Fibroblast of villous mesenchyme (primary cell): ENCODE measurements at places on chromosomes 5 and 9. TPM values are rescaled to one million over a fixed set of nuclear protein-coding genes. Genes with fewer than 3 reads are reported as not detected.

LHX2 gene
- not detected in 2 replicates for total RNA-seq

RHOBTB3 gene
- 370 and 720 TPM in 2 replicates for total RNA-seq

IGFBPL1 gene
- total RNA-seq, result 0.32 TPM in 1 of 2 replicates, not detected in the other

SMIM32 gene
- total RNA-seq, result not detected in 2 replicates

NMRK1 gene
- total RNA-seq, result 8.6 and 11.9 TPM in 2 replicates

LEAP2 gene
- total RNA-seq, result under 0.01 and 0.32 TPM in 2 replicates

CDO1 gene
- 0.32 and 2.6 TPM in 2 replicates for total RNA-seq

MSANTD3 gene
- 71.5 and 82.9 TPM in 2 replicates for total RNA-seq

SEPTIN8 gene
- total RNA-seq, result 43.5 and 51.4 TPM in 2 replicates

PCDHB13 gene
- under 0.01 and 0.32 TPM in 2 replicates for total RNA-seq

TAF1L gene
- total RNA-seq, result under 0.01 TPM in 1 of 2 replicates, not detected in the other

SPATA31C1 gene
- not detected in 2 replicates for total RNA-seq

ASPN gene
- total RNA-seq, result 1.6 and 3.9 TPM in 2 replicates

TXNDC8 gene
- not detected in 2 replicates for total RNA-seq

TUSC1 gene
- total RNA-seq, result 6.9 and 12.2 TPM in 2 replicates

MXD3 gene
- total RNA-seq, result 7.7 and 9.1 TPM in 2 replicates

CDX1 gene
- total RNA-seq, result under 0.01 and 0.64 TPM in 2 replicates

OR1J2 gene
- 0.32 and 0.43 TPM in 2 replicates for total RNA-seq

ANKRD31 gene
- under 0.01 and 0.32 TPM in 2 replicates for total RNA-seq

SLC36A1 gene
- total RNA-seq, result 10.4 and 12.2 TPM in 2 replicates

OR1Q1 gene
- total RNA-seq, result not detected in 2 replicates

PCDHGB2 gene
- total RNA-seq, result 2.3 and 2.6 TPM in 2 replicates

MARCHF11 gene
- total RNA-seq, result not detected in 2 replicates

ENC1 gene
- 50.3 and 72.1 TPM in 2 replicates for total RNA-seq

GNA14 gene
- 1.3 and 6.5 TPM in 2 replicates for total RNA-seq

BICD2 gene
- 37.4 and 40.6 TPM in 2 replicates for total RNA-seq

DND1 gene
- 0.32 TPM in 1 of 2 replicates, not detected in the other for total RNA-seq

COL15A1 gene
- 1.7 and 19.0 TPM in 2 replicates for total RNA-seq

PALM2AKAP2 gene
- total RNA-seq, result 24.5 and 31.5 TPM in 2 replicates

EPB41L4B gene
- under 0.01 and 0.32 TPM in 2 replicates for total RNA-seq

SGCD gene
- total RNA-seq, result 13.8 and 15.1 TPM in 2 replicates

LPAR1 gene
- 54.4 and 108 TPM in 2 replicates for total RNA-seq

OR4F3 gene
- total RNA-seq, result 0.32 TPM in 1 of 2 replicates, not detected in the other

MARCOL gene
- not detected in 2 replicates for total RNA-seq

AGXT2 gene
- under 0.01 TPM in 1 of 2 replicates, not detected in the other for total RNA-seq

PCDHA10 gene
- under 0.01 TPM in 2 replicates for total RNA-seq

TNC gene
- 371 and 386 TPM in 2 replicates for total RNA-seq

SLCO4C1 gene
- total RNA-seq, result under 0.01 TPM in 2 replicates

TAF11L10 gene
- not detected in 2 replicates for total RNA-seq

SVEP1 gene
- total RNA-seq, result 39.6 and 81.2 TPM in 2 replicates

GOLGA1 gene
- 9.9 and 11.3 TPM in 2 replicates for total RNA-seq

COL27A1 gene
- 22.9 and 23.3 TPM in 2 replicates for total RNA-seq

SLC6A19 gene
- not detected in 2 replicates for total RNA-seq

HTR1A gene
- not detected in 2 replicates for total RNA-seq

ADAMTS6 gene
- 95.9 and 121 TPM in 2 replicates for total RNA-seq

LCNL1 gene
- total RNA-seq, result 3.2 and 3.5 TPM in 2 replicates

HEXB gene
- 162 and 187 TPM in 2 replicates for total RNA-seq

IL9 gene
- not detected in 2 replicates for total RNA-seq

CEP72 gene
- total RNA-seq, result 3.2 and 5.2 TPM in 2 replicates

NFIB gene
- 5.8 and 12.1 TPM in 2 replicates for total RNA-seq

SPATA31A3 gene
- not detected in 2 replicates for total RNA-seq

CD14 gene
- total RNA-seq, result 0.97 and 2.2 TPM in 2 replicates

CARTPT gene
- total RNA-seq, result not detected in 2 replicates

ARHGEF37 gene
- 0.43 and 0.64 TPM in 2 replicates for total RNA-seq

TAS2R1 gene
- total RNA-seq, result 0.32 and 0.43 TPM in 2 replicates
